ENCODE measurements at places on chromosomes 7 and 10.

DNA sequence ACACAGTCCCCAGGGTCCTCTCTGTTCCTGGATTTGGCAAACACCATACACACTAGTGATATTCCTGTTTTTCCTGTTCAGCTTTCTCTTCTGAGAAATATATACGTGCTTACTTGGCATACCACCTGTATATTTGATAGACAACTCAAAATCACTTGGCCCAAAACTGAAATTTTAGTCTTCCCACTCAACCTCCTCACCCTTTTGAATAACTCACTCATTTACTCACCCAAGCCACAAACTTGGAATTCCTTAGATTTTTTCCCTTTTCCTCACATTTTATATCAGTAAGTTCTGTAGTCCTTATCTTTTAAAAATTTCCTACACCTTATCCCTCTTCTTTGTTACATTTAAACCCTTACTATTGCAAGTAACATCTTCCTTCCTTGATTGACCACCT is 143.4 kb downstream of the PPP1R3A start:
- DNase-seq: no peak

- DNase-seq: no peak
Measured at GRCh38 chr7:122258971-122259370, 45.6 kb downstream of the FEZF1 start.

DNA sequence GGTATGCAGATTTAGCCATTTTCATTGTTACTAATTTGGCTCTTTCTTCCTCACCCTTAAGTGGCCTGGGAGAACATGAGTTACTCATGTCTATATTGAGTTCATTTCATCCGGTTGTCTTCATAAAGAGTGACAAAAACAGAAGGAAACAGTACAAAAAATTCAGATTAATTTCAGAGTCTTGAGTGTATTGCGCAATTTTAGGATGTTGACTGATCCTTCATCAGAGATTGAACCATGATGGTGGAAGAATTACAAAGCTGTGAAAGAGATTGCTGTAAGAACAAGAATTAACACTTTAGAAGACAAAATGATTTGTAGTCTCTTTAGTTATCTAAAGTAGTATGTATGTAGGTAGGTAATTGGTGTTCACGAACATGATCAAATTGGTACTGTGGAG is 194.0 kb upstream of the PPP1R3A start:
- DNase-seq: no peak

DNA sequence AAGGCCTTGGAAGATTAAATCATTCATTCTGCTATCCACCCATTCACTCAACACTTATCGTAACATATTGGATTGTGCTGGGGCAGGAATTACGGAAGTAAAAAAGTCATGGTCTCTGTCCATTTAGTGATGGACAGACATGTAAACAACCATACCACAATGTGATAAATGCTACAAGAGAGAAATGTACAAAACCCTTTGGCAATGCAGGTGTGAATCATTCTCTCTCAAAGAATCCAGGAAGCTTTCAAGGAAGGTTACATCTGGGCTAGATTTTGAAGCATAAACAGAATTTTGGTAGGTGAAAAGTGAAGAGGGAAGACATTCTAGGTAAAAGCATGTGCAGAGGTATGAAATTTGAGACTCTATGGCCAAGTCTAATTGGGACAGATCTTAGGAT is 61.7 kb upstream of the KCNIP2 start:
- no peak for DNase-seq

- no peak for DNase-seq
Measured at GRCh38 chr7:87344446-87344845, 1.0 kb upstream of the CROT start.

- no peak for DNase-seq
Measured at GRCh38 chr7:106794276-106795083, 70.6 kb upstream of the PIK3CG start.

GRCh38 chr10:33791272-33791660 is 456.8 kb upstream of the NRP1 start:
- no peak for DNase-seq

DNA sequence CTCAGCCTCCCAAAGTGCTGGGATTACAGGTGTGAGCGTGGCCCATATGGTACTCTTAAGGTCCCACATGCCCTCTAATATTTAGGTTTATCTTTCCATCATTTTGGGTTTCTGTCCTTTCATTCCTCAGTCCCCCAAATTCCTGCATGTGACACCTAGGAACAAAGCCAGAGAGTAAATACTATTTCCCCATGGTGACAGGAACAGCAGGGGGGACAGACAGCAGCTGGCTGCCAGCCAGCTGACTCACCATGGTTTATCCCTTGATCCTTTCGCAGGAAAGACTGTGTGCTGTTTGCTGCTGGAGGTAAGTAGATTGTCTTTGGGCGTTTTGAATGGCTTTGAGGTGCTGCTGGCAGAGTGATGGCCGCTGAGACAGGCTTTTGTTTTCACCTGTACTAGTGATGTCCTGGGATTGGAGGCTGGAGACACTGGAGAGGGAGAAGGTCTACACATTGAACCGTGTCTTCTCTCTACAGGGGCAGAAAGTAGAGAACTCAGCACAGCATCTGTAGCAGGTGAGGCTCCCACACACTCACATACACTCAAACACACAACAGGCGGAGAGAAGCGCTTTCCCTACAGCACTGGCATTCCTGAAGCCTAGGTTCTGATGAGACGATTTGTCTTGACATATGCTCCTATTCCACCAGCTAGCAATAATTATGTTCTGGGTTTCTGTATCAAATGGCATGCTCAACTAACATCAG is 83.7 kb upstream of the EFCAB10 start:
- DNase-seq: no peak

DNA sequence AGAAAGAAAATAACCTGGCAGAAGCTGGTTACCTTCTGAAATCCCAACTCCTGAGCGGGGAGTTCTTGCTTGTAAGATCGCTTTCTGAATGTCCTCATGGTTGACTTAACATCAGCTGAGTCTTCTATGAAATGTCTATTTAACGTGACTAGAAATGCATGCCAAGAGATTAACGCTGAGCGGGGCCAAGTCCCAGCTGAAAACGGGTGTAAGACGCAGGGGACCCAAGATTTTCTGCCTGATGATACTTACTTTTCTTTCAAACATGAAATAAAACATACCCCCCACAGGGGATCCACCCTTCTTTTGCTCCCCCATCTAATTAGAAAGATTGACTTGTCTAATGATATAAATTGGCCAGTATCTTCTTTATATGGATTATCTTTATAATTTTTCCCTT is 14.9 kb downstream of the OR9A2 start:
- no peak for DNase-seq
